ENCODE measurements at places on chromosomes 5 and 9.
A peak's percentile ranks its signal among the peaks of the same experiment; 100 is the strongest.

DNA sequence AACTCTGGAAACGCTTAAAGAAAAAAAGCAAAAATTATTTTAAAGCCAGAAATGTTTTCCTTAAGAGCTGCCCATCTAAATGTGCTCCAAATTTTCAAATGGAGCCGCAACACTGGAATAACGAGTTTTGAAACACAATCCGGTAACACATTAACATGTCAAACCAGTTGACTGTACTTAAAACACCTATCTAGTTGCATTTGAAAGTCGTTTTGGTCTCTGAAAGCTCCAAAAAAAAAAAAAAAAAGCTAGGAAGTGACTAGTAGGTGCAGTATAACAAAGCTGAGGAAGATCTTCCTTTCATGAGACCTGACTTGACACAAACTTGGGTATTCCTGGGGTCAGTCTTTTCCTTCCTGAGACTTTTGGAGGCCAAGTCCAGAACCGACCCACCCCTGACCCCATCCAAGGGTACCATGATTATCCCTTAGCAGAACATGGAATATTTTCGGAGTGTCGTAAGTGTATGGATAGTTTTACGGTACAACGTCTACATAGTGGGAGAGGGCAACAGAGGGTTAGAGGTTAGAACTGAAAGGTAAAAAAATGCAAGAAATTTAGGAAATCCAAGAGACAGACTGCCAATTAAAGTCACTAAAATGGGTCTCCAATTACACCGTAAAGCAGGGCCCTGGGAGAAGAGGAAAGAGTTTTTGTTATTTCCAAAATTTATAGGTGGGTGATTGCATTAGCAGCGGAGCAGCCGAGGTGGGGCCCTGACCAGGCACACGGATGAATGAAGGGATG, 812 bp downstream of the CETN3 start:
- DNase-seq, result no peak

DNA sequence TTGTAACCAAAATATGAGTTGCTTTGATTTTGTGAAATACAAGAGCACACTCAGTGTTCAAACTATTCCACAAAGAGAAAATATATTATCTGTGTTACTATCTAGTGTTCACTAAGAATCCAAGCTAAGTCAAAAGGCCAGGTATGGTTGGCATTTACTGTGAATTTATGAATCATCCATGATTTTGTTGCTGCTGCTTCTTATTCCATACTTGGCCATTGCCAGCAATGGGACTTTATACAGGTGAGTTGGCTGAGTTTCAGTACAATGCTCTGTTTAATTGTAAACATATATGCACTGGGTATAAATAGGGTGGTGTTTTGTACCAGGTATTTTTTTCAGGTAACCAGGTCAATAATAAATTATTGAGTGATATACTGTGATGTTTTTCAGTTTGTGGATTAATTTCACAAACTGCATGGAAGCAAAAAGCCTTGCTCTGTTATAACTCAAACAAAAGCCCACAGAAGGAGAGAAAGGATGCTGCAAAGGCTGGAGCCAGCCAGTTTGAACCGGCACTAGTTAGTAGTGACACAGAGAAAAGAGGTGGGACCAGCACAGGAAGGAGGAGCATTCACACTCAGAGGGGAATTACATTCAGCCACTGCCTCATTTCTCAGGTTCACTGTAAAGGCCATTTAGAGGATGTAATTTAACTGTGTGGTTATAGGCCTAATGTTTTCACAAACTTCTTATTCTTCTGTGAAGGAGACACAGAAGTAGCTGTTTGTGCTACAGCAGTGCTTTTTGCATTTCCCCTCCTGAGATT, 381.8 kb downstream of the ADGRV1 start:
- DNase-seq, result peak; percentile 75

- no peak for DNase-seq
Observed at GRCh38 chr5:137254119-137255090, 244.7 kb downstream of the SPOCK1 start.

GRCh38 chr9:99824378-99825171, 2.9 kb downstream of the NR4A3 start:
- peak; percentile 82 for DNase-seq

- no peak for DNase-seq
Observed at GRCh38 chr9:74772121-74772520, 115.6 kb downstream of the TRPM6 start.

- no peak for DNase-seq
Observed at GRCh38 chr5:32223972-32224609, 50.0 kb upstream of the GOLPH3 start.

DNA sequence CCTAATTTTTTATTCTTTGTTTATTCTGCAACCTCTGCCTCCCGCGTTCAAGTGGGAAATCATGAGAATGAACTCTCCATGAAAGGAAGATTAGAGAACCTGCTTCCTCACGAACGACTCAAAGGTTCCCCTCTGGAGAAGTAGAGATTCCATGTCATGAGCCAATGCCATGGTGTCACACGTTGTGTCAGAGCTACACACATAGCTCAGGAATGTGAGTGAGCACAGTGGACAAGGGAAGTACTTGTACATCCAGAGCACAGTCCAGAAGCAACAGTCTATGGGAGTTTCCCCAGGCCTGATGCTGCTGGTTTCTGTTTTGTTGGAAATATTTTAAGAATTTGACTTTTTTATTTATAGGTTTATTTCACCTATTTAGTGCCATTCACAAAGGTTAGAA, 26.8 kb upstream of the PPP2CA start:
- DNase-seq, result no peak

- no peak for DNase-seq
Observed at GRCh38 chr9:90974016-90974415, 172.4 kb downstream of the SYK start.

GRCh38 chr9:85040821-85041465, 371.4 kb downstream of the NTRK2 start:
- no peak for DNase-seq

- DNase-seq, result no peak
Observed at GRCh38 chr5:131196331-131196730, 25.6 kb downstream of the LYRM7 start.

GRCh38 chr9:93906195-93906880, 48.8 kb downstream of the BARX1 start:
- no peak for DNase-seq
